Common myeloid progenitor, CD34-positive (primary cell): ENCODE measurements at places on chromosomes 3 and 15.

DNA sequence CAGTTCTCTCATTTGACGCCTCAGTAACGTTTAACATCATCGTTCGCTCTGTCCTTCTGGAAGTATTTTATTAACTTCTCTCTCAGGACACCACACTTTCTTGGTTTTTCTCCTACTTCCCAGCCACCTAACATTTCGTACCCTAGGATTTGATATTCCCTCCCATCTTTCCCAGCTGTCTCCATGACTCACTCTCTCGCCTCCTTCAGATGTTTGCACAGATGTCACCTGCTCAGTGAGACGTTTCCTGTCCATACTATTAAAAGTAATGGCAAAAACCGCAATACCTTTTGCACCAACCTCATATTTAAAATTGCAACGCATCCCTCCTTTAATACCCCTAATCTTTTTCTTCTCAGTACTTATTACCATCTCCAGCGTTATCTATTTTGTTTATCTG is 62.1 kb upstream of the SPRED1 start:
- no peak for DNase-seq

- DNase-seq: no peak
Measured at GRCh38 chr3:71250026-71250425, 333.5 kb downstream of the FOXP1 start.

GRCh38 chr3:79985816-79986215 is 218.0 kb upstream of the ROBO1 start:
- no peak for DNase-seq

DNA sequence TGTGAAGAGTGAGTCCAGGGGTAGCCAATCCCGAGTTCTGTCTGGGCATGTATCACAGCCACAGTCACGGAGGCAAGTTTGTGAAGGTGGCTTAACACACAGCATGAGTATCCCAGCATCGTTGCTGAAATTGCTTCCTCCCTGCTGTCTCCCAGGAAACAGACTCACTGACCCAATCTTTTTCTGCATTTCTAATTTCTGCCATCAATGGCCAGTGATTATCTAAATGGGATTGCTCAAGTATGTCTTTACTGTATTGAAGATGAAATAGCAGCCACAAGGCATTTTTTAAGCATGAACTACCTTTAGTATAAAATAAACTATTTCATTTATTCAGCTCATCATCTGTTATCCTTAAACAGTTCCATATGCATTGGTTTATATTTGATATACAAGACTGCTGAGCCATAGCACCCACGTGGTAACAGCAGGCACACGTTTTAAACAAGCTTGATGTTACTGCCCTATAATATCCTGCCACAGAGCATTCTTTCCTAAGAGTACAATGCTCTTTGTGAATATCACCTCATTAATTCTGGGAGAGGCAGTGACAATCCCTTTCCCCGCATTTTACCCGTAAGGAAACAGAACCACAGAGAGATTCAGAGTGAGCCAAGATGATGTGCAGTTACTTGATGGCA is 276.6 kb upstream of the THBS1 start:
- DNase-seq: no peak

- no peak for DNase-seq
Measured at GRCh38 chr3:126557761-126558160, 971 bp downstream of the C3orf22 start.

DNA sequence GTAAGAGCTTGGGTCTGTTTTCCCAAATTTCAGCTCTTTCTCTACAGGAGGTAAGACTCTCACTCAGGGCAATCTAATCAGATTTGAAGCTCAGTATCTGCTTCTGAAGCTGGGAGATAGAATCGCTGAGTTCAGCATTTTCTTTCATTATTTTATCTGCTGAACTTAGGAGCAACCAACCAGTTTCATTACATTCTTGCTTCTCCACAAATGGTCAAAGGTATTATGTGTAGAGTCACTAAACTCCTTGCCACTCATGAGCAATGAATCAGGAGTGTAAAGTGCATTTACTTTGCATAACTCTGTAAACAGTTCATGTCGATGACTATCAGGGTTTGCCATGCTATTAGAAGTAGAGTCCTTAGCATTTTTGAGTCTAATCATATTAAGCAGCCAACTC is 249.4 kb downstream of the CHL1 start:
- no peak for DNase-seq

DNA sequence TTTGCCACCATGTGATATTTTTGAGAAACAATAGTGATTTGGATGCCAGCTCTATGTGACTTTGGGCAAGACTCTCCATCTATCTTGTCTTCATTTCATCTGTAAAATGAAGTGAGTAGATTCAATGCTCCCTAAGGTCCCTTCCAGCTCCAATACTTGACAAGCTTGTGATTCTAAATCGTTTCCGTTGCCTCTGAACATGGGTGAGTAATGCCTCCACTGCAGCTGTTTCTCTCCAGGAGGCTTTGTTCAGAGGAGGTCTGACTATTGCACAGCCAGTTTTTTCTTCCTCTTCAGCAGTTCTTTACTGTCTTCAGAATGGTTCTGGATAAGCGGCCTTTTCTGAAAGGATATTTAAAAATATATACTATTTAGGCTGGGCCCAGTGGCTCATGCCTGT is 14.8 kb upstream of the TMOD3 start:
- DNase-seq: no peak

DNA sequence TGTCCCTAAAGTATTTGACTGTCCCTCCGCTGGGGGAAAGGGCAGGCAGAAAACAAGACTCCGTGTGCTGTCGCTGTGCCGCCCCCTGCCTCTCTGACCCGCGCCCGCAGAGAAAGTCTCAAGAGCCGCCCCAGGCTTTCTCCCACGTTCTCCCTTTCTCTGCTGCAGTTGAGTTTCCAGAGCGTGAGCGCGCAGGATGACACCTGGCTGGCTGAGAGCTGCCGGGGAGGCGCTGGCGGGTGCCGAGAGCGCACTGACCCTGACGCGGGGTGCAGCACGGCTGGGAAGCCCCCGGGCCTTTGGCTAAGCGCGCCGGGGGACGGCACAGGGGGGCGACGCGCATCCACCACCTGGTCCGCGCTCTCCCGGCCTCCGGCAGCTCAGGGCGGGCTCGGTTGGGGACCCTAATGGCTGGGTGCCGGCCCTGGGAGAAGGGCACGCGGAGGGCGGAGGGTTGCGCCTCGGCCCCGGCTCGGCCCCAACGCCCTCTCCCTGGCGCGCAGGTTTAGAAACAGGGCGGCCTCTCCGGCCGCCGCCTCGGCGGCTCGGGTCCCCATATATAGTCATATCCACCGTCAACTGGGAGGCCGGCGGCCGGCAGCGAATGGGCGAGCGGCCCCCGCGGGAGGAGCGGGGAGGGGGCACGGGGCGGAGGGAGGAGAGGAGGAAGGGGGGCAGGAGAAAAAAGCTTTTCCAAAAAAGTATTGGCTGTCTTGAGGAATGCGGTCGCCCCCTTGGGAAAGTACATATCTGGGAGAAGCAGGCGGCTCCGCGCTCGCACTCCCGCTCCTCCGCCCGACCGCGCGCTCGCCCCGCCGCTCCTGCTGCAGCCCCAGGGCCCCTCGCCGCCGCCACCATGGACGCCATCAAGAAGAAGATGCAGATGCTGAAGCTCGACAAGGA is at the start of gene TPM1:
TPM1 (plus strand) TSS at position 774 of the 903 bp plus-strand sequence; CDS start at position 857, 83 bp downstream.
- no peak for DNase-seq

DNA sequence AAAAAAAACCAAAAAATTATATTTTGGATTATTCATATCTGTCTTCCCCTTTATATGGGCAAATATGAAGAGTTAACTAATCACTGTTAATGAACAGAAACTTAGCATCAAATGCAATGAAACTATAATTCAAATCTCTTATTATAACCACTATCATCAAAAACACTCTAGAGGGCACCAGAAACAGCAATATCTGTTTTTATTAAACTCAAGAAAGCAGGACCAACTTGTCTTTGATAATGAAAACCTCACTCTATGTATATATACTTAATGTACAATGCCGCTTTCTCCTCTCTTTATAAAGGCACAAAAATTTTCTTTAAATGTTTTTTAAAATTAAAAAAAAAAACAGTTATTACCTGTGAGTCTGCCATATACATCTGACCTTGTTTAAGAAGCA is 92.7 kb downstream of the UACA start:
- DNase-seq: peak; percentile 51

GRCh38 chr3:11567516-11568467 is 75.9 kb downstream of the VGLL4 start:
- no peak for DNase-seq

DNA sequence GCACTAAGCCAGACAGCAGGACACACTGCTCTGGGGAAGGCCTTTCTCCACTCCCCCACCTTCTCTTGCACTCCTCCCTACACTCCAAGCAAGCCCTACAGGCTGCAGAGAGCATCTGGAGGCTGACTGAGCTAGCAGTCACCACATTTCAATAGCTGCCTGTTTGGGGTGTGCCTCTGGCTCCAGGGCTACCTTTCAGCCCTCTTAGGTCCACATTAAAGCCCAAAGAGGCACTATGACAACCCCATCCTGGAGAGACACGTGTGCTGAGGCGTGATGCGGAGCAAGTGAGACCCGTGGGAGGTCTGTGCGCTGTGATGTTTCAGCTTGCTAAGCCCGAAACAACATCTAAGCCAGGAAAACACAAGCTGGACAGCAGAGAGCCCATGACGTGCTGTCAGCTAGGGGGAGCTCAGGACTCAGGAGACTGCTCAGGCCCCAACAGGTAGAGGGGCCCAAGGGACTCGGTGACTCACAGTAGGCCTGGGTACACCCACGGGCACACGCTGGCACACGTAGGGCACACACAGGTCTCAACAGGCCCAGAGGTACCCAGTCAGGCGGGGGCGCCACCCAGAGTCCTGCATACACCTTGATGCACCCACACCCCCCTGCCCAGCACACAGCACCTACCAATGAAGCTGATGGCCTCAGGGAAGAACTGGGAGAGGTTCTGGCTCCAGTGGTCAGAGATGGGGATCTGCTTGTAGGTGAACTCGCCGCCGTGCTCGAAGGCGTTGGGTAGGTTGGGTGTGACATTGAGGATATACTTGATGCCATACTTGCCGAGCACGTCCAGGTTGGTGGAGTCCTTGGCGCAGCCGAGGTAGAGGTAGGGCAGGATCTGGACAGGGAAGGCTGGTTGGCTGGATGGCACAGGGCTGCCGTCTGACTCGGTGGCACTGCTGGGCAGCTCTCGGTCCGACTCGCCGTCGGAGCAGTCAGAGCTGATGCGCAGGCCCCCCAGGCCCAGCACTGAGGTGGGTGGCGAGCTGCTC is 2.8 kb downstream of the DUSP7 start:
- no peak for DNase-seq

GRCh38 chr3:194756791-194757325 is 71.2 kb downstream of the FAM43A start:
- no peak for DNase-seq

GRCh38 chr3:17292556-17292955 is 407.8 kb downstream of the PLCL2 start:
- DNase-seq: no peak

DNA sequence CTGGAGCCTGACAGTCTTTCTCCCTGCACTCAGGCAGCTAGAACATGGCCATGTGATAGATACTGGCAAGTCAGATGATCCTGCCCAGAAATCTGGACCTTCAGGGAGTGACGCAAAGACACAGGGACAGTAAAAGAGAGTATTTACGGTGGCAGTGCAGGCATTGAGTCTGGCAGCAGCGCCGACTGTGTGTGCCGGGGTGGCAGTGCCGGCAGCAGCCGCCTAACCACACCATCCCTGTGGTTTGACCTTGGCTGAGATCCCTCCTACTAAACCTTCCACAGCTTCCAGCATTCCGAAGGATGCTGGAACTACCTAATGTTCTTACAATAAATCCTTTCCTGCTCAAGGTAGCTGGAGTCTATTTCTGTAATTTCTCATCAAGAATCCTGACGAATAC is 4.6 kb upstream of the TSPAN3 start:
- no peak for DNase-seq

DNA sequence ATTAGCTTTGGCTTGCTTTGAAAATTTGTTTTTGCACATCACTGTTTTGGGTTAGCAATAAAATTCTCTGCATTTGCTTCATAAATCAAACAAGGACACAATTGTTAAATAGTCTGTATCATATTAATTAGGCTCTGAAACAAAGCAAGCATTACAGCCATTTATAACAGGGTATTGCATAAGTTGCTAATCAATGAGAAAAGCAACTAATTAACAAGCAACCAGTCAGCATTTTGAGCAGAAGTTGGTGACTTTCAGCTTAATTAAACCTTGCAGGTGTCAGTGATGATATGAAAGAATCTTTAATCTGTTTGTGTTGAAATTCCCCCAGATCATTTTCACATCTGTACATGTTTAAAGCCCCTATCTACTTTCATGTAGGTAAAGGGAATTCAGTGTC is 495.1 kb downstream of the IL5RA start:
- DNase-seq: no peak

DNA sequence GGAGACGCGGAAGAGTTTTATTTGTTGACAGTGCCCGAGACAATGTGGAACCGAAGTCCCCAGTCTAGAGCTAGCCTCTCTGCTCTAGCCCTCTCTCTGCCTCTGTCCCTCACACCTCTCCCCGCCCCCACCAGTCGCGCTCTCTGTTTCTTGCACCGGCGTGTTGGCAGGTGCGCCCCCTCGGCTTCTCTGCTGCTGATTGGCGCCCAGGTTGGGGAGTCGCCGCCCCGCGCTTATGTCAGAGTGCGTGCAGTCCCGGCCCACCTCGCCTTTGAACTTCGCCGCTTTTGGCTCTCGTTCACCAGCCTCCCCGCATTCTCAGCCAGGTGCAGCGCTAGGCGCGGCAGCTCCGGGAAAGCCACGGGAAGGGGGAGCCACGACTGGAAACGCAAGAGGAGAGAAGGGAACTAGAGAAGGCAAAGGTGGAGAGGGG is at the start of gene SOX14:
SOX14 (plus strand) TSS at position 315 of the 433 bp plus-strand sequence. CDS start 470 bp downstream, outside the sequence.
- DNase-seq: peak; percentile 46

DNA sequence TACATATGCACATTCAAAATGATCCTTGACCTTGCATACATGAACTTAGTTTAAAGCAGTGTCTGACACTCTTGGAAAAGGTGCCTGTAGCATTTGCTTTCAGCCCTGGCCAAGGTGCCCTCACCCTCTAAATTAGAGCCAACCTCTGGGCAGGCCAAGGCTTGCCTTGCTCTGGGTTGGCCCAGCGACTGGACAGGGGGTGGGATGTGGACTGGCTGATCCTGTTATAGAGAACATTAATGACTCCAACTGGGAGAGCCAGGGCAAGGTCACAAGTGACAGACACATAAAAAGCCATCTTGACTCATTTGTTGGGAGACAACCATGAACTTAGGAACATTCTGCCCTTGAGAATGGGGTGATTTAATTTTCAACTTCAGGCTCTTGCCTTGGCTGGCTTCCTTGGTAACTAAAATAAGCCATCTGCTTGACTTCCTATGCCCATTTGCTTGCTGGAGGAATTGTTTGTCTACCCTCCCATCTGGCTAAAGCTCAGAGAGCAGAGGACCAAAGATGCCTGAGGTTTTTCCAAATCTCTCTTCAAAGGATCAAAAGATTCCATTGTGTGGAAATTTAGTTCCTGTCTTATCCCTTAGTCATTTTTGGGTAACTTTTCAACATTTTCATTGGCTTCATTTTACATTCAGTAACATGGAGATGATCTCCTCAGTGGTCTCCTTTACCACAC is 403.7 kb downstream of the SOX2 start:
- DNase-seq: no peak

GRCh38 chr3:102125994-102126368 is 276.7 kb downstream of the NFKBIZ start:
- no peak for DNase-seq

DNA sequence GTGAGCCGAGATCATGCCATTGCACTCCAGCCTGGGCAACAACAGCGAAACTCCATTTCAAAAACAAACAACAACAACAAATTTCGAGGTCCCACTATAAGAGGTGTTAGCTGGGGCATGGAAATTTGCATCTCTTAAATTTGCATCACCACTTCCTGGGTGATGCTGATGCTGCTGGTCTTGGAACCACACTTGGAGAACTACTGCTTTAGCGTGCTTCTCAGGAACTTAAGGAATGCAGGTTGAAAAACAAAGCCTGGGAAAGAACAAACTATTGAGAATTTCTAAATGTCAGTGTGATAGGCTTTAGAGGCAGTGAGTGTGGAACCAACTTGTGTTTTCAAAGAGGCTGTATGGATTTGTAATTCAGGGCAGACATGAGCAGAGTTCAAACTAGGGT is 858.4 kb upstream of the ARPP21 start:
- no peak for DNase-seq
